ENCODE measurements at places on chromosomes 11 and 22.

- DNase-seq: no peak
These were observed 66.2 kb downstream of the COMMD9 start for GRCh38 chr11:36222831-36223635.

DNA sequence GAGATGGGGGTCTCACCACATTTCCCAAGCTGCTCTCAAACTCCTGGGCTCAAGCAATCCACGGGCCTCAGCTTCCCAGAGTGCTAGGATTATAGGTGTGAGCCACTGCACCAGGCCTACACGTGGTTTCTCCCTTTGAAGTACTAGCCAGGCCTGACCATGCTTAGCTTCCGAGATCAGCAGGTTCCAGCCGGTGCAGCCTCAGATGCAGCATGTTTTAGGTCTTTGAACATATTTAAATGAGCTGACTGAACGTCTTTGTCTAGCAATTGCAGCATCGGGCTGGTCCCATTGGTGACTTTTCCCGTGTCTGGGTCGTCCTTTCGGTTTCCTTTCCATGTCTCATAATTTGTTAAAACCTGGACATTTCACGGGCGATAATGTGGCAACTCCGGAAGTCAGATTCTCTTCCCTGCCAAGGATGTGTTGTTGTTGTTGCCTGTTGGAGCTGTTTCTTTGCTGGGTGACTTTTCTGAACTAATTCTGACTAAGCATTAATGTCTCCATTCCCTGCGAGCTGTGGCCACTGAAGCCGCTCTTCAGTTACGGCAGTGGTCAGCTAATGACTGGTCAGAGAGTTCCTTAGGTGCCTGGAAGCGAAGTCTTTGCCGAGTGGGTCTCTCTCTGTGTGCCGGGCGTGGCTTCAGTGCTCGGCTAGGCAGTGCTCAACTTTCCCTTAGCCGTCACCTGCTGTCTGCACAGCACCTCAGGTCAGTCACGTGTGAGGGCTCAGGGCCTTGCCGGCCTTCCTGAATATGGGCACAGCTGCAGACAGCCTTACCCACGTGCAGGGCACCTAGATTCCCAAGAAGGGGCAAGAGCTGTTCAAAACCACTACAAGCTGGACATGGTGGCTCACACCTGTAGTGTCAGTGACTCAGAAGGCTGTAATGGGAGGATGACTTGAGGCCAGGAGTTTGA lies 3.8 kb upstream of the CYP2D6 start:
- DNase-seq: no peak

DNA sequence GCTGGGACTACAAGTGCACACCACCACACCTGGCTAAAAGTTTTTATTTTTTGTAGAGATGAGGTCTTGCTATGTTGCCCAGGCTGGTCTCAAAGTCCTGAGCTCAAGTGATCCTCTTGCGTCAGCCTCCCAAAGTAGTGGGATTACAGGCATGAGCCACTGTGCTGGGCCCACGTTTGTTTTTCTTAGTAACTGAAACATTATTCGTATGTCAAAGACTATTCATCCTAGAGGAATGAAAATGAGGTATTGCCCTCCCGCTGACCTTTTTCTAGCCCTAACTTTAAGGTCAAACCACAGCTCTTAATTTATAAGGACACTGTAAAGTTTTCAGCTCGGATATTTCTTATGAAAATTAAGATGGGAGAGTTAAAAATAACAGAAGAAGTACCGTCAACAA lies 33.2 kb upstream of the PAX6 start:
- no peak for DNase-seq

DNA sequence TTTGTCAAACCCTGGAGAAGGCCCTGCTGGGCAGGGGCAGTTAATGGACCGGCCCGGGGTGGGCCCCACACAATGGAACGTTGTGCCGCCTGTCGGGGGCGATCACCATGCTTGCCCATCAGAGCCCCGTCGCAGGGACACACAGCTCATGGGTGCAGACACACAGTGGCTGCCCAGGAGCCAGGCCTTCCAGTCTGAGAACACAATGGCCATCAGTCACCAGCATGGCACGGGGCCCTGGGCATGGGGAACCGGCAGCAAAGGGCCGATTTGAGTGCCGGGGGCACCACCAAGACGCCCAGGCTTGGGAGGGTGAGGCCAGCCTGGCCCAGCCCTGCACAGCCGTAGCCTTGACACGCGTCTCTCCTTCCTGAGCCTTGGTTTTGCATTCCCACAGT lies 7.1 kb downstream of the LINC01488 start:
- no peak for DNase-seq

DNA sequence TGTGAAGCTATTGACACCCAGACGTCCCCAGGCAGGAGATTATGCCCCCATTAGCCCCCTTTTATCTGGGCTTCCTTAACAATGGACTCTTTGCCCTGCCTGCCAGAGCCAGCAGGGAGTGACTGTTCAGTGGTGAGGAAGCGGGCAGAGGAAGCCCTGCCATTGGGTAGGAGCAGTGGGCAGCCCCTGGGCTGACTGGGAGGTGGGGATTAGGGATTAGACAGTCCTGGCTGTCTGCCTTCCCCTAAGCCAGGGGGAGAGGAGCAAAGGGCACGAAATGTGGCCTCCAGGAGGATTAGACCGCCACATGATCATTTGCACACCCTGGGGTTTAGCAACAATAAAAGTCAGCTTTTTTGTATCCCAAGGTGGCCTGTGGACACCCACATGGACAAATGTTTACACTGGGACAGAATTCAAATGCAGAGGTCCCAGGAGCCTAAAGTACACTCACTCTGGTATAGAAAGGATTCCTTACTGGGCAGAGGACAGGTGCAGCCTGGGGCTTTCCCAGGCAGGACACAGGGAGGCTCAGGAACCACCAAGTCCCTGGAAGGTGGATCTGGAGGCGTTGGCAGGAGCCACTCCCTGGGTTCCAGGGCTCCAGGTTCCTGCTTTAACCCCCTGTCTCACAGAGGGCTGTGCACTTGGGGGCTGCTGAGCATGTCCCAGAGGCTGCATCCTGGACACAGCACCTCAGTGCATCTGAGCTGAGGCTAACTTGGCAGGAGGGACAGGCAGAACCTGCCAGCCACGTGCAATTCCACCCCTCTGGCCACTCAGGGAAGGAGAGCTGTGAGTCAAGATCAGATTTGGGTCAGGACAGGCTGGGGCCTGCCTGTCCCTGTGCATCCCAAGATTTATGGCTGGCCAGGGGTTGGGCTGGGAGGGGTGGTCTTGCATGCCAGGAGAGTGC lies 2.1 kb downstream of the PNPLA3 start:
- no peak for DNase-seq

- DNase-seq: no peak
These were observed 93.2 kb downstream of the NAV2 start for GRCh38 chr11:19805827-19806226.

GRCh38 chr11:61113201-61113600 lies 10.9 kb downstream of the CD5 start:
- no peak for DNase-seq

DNA sequence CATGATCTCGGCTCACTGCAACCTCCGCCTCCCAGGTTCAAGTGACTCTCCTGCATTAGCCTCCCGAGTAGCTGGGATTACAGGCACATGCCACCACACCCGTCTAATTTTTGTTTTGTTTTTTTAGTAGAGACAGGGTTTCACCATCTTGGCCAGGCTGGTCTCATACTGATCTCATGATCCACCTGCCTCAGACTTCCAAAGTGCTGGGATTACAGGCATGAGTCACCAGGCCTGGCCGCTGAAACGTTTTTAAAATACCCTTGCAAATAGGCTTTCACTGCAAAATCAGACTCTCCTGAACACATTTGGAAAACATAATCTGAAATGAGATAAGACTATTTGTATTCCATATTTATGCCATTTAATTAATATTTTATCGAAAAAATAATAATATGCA lies 826.1 kb upstream of the CNTN5 start:
- DNase-seq: no peak

- no peak for DNase-seq
These were observed 17.4 kb downstream of the CTSC start for GRCh38 chr11:88320149-88320559.

GRCh38 chr11:27263046-27263445 lies 100.0 kb downstream of the CCDC34 start:
- no peak for DNase-seq

GRCh38 chr11:76007166-76007565 lies 192.2 kb downstream of the UVRAG start:
- DNase-seq: no peak

GRCh38 chr11:13343931-13344717 lies 66.5 kb downstream of the BMAL1 start:
- DNase-seq: peak; percentile 38

GRCh38 chr11:128690665-128691101 lies 3.2 kb upstream of the FLI1 start:
- DNase-seq: no peak

DNA sequence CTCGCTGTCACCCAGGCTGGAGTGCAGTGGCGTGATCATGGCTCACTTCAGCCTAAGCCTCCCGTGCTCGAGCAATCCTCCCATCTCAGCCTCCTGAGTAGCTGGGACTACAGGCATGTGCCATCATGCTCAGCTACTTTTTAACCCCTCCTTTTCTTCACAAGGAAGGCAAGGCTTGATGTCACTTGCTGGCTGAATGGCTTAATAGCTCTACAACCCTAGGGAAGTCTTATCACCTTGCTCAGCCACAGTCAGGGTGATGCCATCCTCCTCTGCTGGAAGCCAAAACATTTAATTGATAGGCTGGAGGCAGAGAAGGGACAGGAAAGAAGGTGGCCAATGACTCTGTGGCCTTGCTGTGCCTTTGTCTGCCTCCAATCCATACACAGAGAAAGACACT lies 131.9 kb downstream of the MED15 start:
- no peak for DNase-seq

GRCh38 chr11:105611572-105612441 lies 1.9 kb downstream of the GRIA4 start:
- DNase-seq: no peak

- no peak for DNase-seq
These were observed 70.2 kb upstream of the LMO1 start for GRCh38 chr11:8333811-8334401.

- no peak for DNase-seq
These were observed 4.9 kb downstream of the CBX6 start for GRCh38 chr22:38867124-38867455.

GRCh38 chr11:68048681-68049508 lies 10.1 kb downstream of the TCIRG1 start:
- DNase-seq: no peak

DNA sequence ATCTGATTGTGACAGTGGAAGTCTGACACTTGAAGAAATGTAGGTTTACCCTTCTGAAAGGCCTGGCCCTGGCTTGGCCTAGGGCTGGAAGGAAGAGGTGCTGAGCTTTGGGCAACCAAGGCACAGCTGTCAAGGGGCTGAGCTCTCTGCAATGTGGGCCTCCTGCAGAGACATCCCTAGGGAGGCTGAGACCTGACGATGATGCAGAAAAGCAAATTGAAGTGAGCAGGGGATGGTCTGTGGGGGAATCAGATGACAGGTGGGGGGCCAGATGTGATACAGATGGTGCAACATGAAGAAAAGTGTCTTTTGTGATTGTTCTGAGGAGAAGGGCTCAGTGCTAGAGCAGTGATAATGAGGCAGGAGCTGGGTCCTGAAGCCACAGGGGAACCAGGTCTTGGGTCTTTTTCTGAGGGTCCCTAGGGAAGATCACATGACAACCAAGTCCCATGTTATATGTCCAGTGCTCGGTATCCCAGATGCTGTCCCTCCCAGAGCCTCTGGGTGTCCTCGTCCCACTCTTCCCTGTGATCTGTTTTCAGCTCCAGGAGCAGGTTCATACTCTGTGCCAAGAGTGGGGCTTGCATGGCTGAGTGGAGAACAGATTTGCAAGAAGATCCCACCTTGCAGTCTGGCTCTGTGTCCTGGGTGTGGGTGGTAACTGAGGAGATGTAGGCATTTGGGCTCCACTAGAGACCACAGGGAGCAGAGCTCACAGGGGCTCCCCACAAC lies 79.9 kb upstream of the VPREB1 start:
- no peak for DNase-seq

GRCh38 chr11:129285402-129285786 lies 90.3 kb upstream of the BARX2 start:
- DNase-seq: peak; percentile 90

DNA sequence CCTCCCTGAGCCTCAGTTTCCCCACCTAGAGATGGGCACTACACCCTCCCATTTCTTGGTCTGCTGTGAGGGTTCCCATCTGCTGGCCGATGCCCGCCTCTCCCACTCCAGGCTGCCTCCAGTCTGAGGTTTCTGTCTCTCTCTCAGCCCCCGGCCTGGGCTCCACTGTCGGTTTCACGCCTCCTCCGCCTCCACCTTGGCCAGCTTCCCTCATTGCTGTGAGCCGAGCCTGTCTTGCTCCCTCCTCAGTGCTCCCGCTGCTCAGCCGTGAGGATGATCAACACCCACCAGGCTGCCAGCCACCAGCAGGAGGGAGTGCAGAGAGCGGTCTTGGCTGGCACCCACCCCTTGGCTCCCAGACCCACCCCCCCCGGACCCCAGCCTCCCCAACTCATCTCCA lies 61.0 kb downstream of the CYTH4 start:
- no peak for DNase-seq

DNA sequence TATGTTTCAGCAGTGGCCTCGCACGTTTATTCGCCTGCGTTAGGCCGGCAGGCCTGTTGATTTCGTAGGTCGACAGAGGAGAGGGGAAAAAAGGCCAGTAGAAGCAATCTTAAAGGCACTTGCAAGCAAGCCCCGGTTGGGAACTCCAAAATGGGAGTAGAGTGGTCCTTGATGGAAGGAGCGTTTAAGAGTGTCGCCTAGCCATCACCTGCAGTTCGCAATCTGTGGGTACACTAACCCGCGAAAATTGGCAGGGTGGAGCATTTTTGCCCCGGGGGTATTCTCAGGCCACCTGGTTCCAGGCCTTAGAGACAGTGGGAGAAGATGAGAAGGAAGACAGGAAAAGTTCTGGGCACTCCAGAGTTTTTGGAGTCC lies 1.1 kb downstream of the EWSR1 start:
- DNase-seq: no peak

DNA sequence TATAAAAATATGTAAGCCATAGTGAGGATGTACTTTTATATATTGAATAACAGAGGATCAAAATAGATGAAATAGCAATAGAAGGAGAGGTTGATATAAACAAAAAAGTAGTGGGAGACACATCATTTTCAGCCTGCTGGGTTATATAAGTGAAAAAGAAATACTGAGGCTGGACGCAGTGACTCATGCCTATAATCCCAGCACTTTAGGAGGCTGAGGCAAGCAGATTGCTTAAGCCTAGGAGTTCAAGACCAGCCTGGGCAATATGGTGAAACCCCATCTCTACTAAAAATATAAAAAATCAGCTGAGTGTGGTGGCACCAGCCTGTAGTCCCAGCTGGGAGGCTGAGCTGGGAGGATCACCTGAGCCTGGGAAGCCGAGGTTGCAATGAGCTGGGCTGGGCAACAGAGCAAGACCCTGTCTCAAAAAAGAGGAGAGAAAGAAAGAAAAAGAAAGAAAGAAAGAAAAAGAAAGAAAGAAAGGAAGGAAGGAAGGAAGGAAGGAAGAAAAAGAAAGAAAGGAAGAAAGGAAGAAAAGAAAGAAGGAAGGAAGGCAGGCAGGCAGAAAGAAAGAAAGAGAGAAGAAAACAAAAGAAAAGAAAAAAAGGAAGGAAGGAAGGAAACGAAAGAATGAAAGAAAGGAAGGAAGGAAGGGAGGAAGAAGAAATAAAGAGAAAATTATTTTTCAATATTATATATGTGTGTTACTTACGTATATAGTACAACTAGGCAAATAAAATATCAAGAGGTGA lies 7.0 kb upstream of the P2RY2 start:
- DNase-seq: no peak

- DNase-seq: peak; percentile 35
These were observed 267.2 kb upstream of the SYN3 start for GRCh38 chr22:33325232-33326004.

GRCh38 chr11:32829680-32830412 lies at the start of gene PRRG4:
Gene PRRG4, plus strand, starts transcription at chr11:32829927. Its CDS starts 603 bp downstream, at chr11:32830530.
- peak; percentile 44 for DNase-seq

Measured in NCI-H510A treated with DMSO at 0.1 percent for 48 hours (cell line).